ENCODE measurements at places on chromosomes 12 and 14.

DNA sequence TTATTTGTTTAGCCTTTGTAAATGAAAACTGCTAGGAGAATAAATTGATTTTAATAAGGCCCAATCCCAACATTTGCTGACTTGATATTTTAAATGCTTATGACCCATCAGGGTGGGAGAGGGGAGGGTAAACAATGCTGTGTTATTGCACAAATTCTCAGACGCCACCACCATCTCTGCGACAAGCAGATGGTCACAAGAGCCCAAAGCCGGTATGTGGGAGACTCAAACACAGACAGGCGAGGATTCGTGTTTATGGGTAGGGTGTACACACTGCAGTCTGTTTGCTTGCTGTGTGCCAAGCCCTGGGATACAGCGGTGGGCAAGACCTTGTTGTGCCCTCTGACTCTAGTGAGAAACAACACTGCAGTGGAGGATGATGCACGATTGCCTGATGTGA is 39.2 kb upstream of the PWP1 start:
- H3K4me3 ChIP-seq = no peak overlapping the region
- no peaks in the 10 kb centered on the region for H3K27me3 ChIP-seq
- peaks cover 14% of the 10 kb centered on the region for H3K4me1 ChIP-seq
- no peak for DNase-seq
- peak overlapping the region; percentile 59 for H3K27ac ChIP-seq
- no peaks in the 10 kb centered on the region for H3K36me3 ChIP-seq

GRCh38 chr14:70664698-70665447 is 23.2 kb downstream of the TTC9 start:
- DNase-seq = no peak
- H3K4me3 ChIP-seq = no peak overlapping the region
- peak overlapping the region; percentile 38 for H3K27ac ChIP-seq
- peaks cover 27% of the 10 kb centered on the region for H3K4me1 ChIP-seq

- peak overlapping the region; percentile 20 for H3K4me3 ChIP-seq
- no peaks in the 10 kb centered on the region for H3K36me3 ChIP-seq
- DNase-seq = peak; percentile 90
These were observed 149.0 kb downstream of the PRKCH start for GRCh38 chr14:61470261-61470960.

- H3K4me3 ChIP-seq = no peak overlapping the region
- no peaks in the 10 kb centered on the region for H3K27me3 ChIP-seq
- no peaks in the 10 kb centered on the region for H3K36me3 ChIP-seq
- no peaks in the 10 kb centered on the region for H3K4me1 ChIP-seq
- H3K27ac ChIP-seq = no peak overlapping the region
These were observed 17.8 kb upstream of the MEG3 start for GRCh38 chr14:100807979-100808734.

- H3K4me1 ChIP-seq = no peaks in the 10 kb centered on the region
- no peak for DNase-seq
- no peak overlapping the region for H3K27ac ChIP-seq
- H3K36me3 ChIP-seq = no peaks in the 10 kb centered on the region
- H3K4me3 ChIP-seq = no peak overlapping the region
- H3K27me3 ChIP-seq = no peaks in the 10 kb centered on the region
These were observed 266.0 kb upstream of the BTG1 start for GRCh38 chr12:92411687-92412086.

DNA sequence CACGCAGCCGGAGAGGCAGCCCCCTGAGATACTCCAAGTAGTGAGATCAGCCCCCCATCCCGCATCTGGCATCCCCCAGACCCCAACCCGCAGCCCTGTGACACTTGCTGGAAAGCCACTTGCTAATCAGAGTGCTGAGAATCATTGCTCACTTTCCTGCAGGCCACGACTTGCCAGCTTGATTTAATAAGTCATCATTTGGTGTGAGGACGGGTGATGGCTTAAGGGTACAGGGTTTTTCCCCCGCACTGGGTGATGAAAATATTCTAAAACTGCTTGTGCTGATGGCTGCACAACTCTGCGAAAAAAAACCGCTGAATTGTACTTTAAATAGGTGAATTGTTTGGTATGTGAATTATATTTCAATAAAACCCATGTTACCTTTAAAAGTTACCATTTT is 171.2 kb downstream of the FOXN3 start:
- no peak for DNase-seq
- H3K27ac ChIP-seq = no peak overlapping the region
- H3K36me3 ChIP-seq = no peaks in the 10 kb centered on the region
- peaks cover 18% of the 10 kb centered on the region for H3K4me1 ChIP-seq

DNA sequence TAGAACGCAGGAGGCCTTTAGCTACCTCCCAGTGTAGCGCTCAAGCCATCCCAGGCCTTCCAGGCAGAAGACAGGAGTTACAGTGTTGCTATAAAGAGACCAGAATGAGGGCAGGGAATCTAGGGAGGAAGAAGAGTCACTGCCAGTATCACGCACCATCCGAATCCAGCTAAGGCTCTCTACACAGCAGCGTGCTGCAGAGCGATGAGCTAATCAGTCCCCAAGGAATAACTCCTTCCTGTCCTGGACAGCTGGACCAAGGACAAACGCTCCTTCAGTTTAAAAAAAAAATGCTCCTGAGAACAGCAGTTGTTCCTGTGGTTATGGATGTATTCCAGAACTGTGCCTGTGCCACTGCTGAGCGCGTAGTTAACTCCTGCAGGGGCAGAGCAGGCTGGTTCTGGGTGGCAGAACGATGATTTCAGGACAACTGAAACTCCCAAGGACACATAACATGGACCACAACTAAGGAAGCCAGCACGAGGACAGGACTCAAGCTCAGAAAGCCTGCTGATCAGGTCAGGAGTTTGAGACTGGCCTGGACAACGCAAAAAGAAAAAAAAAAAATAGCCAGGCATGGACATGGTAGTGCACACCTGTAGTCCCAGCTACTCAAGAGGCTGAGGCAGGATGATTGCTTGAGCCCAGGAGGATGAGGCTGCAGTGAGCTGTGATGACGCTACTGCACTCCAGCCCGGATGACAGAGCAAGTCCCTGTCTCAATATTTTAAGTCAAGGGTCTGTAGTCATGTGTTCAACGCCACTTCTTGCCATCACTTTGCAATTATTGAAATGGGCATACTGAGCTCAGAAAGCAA is 2.6 kb downstream of the IFFO1 start:
- peaks cover 20% of the 10 kb centered on the region for H3K36me3 ChIP-seq
- H3K27ac ChIP-seq = peak overlapping the region; percentile 40
- H3K4me3 ChIP-seq = no peak overlapping the region
- peak; percentile 74 for DNase-seq

All from A673 (cell line).